ENCODE measurements at places on chromosomes 12 and 14.

DNA sequence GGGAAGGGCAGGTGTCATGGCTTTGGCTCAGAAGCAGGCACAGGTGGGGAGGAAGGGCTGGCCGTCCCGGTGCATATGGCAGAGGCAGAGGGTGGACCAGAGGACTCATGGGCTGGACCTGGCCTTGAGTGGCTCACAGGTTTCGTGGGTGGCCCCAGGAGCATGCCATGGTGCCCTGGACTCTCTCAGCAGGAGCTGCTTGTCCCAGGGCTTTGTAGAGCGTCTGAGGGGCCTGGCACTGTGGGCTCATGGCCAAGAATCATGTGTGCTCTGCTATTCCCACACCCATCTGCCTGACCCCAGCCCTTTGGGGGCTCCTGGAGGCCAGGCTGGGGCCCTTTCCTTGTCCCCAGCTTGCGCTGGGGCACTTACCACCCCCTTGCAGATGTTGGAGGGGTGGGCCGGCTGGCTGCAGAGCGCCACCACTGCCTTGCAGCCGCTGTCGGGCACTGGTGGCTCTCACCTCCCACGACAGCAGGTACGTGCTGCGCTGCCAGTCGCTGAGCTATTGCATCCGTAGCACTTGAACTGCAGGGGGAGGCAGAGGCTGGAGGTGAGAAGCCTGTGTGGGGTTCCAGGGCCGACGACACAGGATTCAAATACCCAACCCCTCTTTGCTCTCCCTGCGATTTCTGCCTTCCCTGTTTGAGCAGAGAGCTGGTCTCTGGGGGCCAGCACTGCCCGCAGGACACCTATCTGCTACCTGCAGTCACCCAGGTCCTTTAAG is 187.4 kb upstream of the PRMT8 start:
- no peak for DNase-seq

- no peak for DNase-seq
Measured at GRCh38 chr12:94460616-94460959, 921 bp upstream of the CEP83 start.

DNA sequence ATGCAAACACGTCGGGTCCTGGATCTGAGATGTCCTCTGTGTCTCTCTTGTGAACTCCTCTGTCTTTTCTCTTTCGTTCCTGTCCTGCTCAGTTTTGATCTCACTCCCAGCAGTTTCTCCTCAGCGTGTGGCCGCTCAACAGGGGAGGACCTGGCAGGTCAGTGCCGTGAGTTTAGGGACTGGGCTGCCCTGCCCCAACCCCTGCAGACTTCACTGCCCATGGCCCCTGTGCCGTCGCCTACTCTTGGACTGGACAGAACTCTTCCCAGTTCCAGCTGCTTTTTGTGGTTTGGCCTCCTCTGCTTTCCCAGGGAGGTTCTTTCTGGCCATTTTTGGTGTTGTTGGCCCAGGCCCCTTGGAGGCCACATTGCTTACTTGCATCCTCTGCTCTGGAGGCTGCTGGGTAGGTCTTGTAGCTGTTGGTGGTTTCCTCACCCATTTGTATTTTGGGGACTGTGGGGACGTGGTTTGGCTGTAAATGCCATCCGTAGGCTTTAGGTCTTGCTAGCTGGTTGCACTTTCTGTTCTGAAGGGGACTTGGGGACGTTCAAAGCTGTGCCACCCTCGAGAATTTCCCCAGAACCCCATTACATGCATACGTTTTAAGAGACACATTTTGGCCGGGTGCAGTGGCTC is 20.0 kb upstream of the DNAH10 start:
- no peak for DNase-seq

GRCh38 chr12:111122458-111122878 is 202.1 kb upstream of the MYL2 start:
- no peak for DNase-seq

DNA sequence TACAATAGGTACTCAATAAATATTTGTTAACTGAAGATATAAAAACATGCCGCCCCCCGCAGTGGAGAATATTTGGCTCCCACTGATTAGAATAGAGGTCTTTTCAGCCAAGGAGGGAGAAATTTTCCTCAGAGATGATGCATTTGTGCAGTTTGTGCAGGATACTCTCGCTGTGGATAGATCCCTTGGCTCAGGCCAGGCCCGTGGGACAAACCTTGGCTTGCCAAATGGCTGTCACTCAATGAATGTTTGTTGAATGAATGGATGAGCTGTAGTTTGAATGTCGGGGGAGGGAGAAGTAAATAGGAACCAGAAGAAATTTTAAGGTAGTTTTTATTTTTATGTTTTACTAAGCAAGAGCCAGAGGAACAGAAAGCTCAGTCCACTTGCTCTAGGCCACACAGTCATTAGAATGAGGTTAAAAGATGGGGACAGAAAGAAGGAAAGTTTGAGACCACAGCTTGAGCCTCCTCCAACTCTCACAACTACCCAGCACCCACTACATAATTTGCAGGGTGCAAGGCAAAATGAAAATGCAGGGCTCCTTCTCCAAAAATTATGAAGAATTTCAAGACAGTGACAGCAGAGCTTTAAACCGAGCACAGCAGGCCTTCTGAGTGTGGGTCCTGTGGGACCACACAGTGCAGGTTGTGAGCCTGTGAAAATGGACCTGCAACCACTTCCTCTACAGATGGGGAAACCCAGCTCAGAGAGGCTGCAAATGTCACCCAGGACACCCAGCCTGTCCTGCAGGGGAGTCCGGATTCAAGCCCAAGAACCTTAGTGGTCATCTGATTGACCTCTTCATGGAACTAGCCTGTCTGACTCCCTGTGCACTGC is 51.4 kb downstream of the WSCD2 start:
- DNase-seq = no peak

DNA sequence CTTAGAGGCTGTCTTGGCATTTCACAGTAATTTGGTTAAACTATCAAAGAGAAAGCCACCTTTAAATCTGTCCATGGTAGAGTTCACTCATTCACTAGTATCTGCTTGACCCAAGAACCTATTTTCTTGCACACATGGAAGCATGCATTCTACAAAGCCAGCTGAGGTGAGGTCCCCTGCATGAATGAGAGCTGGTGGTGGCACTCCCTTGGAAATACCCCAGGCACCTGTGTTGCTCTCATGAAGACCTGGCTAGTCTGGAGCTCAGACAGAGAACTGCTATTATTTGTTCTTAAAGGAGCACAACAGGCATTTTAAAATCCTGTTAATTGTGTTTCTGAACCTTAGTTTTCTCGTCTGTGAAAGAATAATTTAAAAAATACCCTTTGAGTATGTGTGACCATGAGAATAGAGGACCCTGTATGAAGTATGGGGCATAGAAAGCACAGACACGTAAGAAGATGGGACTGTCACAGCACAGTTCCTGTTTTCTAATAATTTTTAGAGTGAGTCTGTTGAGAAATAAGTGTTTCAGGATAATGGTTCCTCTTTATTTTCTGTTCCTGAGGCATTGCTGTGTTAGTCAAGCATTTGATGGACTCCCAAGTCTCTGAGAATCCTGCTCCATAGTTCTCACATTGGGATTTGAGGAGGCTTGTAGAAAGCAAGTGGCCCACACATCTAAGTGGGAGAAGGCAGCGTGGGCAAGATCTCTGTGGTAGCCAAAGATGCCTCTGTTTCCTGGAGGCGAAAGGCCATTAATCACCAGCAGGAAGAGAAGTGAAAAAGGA is 10.9 kb downstream of the RGS6 start:
- no peak for DNase-seq

GRCh38 chr12:80059102-80059501 is 40.2 kb upstream of the OTOGL start:
- no peak for DNase-seq

GRCh38 chr14:65915125-65915524 is 502.6 kb downstream of the FUT8 start:
- no peak for DNase-seq

DNA sequence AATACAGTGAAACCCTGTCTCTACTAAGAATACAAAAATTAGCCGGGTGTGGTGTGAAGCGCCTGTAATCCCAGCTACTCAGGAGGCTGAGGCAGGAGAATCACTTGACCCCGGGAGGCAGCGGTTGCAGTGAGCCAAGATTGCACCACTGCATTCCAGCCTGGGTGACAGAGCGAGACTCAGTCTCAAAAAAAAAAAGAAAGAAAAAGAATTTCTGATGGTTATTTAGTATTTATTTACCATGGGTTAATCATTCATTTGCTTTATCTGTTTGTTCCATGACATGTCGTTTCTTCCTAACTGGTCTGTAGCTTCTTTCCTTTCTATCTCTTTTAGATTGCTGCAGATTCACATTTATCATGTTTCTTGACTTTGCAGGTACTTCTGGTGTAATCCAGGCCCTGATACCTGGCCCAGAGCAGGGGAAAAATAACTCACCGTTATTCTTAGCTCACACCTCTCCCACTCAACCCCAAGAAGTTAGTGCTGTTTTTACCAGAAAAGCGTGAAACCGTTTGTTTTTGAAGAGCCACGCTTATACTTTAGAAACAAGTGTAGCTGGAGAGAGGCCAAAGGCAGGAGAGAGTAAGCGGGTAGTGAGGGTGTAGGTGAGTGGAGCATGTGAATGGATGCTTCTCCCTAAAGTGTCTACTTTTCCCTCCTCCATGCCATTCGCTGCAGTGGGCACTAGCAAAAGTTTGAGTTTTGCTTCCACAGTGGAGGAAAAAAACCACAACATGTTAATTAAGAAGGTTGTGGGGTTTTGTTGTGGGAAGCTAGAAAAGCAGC is 45.4 kb downstream of the SRGAP1 start:
- DNase-seq = no peak

GRCh38 chr12:31586728-31587127 is 4.2 kb downstream of the DENND5B start:
- DNase-seq = no peak

- no peak for DNase-seq
Measured at GRCh38 chr14:38205949-38206665, 1.6 kb upstream of the SSTR1 start.

DNA sequence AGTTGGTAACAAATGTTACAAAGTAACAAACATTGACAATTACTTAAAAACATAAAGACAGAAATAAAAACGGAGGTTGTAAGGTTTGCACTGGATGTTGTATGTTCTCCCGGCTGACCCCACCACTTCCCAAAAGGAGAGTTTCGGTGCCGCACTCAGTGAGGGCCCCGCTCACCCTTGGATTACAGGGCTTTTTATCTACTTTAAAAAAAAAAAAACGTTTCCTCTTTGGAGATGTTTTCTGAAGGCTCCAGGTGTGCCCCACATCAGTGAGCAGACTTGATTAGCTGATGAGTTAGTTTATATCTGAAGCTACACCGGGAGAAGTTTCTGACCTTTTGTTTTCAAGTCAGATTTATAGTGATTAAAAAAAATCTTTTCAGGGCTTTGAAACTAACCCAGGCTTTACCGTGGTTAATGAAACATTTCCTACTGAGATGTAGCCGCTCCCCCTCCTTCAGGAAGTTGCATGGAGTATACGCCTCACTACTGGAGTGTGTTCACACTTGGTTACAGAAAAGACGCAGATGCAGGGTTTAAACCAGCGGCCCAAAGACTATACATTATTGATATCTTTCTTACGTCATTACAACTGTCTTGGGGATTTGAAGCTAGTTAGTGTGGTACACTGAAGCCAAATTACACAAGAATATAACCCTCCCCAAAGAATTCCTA is 38.0 kb upstream of the BCL7A start:
- DNase-seq = no peak

- peak; percentile 57 for DNase-seq
Measured at GRCh38 chr14:91388551-91388975, 29.1 kb downstream of the CCDC88C start.

- DNase-seq = no peak
Measured at GRCh38 chr12:131939007-131939406, 9.9 kb downstream of the PUS1 start.

DNA sequence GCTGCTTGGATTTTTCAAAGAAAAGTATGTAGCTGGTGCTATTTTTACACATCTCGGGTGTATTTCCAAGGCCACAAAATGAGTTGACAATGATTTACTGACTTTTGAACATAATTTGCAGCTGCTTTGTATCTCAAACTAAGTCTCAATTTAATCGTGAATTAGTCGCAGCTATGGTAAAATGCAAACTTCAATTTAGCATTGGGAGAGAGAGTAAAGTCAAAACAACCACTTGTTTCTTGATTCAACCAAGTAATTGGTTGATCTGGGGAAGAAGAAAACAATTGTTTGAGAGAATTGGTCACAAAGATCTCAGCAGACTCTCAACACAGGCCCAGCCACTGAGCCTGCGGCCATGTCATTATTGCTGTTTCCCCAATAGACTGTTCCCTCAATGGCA is 75.0 kb upstream of the DYRK2 start:
- no peak for DNase-seq

GRCh38 chr12:95390932-95391331 is 83.0 kb upstream of the METAP2 start:
- no peak for DNase-seq

DNA sequence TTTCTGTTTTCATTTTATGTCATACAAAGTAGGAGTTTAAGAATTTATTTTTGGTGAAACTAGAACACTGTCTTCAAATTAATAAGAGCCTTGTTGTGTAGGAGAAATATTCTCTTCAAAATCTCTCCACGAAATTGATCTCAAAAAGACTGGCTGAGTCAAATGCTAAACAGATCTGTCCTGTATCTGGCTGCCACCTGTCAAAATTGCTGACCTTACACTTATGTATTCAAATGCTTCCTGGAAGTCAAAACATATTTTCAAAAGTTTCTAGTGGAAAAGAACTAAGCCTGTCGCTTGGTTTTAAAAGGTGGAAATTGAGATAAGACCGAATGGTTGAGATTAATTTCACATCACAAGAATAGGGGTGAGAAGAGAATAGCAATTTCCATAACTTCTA is 121.4 kb downstream of the RGS6 start:
- DNase-seq = no peak

DNA sequence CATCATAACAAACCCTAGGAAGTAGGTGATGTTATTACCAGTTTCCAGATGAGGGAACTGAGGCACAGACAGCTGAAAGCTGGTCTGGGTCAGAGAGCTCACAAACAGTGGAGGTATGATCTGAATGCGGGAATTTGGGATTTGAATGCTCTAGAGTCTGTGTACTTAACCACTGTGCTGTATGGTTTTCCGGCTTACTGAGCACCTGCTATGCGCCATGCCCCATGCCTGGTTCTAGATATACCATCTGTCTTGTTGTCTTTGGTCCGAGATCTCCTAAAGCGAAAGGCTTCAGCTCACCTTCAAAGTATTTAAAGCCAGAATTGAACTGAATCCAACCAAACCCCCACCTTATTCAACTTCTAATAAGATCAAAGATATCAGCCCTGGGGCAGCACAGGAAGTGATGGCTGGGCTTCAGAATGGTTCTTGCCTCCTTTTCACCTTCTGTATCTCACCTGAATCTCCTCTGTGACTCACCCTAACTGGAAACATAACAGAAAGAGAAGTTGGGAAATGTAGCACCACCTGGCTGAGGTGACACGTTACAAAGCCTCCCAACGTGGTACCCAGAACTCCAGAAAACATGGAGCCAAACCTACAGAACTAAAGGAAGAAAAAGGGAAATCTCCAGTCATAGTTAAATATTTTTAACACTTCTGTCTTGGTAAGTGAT is 54.3 kb downstream of the PRMT8 start:
- DNase-seq = no peak
